ENCODE measurements at places on chromosomes 4 and X. TPM values are rescaled to one million over a fixed set of nuclear protein-coding genes. Genes with fewer than 3 reads are reported as not detected.

DNA sequence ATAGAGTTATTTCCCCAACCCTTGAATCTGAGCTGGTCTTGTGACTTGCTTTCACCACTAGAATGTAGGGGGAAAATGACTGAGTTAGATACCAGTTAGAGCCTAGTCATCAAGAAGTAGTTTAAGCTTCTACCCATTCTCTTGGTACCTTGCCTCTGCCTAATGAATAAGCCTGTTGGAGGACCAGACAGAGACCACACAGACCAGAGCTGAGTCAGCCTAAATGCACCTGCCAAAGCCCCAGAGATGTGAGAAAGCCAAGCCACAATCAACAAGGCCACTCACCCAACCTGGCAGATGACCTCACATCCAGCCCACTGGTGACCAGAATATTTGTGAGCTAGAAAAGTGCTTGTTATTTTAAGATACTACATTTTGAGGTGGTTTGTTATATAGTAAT lies 85.2 kb upstream of the DCLK2 start:
- no peak for DNase-seq

- no peak for DNase-seq
Measured at GRCh38 chr4:80431203-80431965, 95.9 kb downstream of the CFAP299 start.

- peak; percentile 18 for DNase-seq
Measured at GRCh38 chr4:169566021-169566818, 46.2 kb downstream of the NEK1 start.

DNA sequence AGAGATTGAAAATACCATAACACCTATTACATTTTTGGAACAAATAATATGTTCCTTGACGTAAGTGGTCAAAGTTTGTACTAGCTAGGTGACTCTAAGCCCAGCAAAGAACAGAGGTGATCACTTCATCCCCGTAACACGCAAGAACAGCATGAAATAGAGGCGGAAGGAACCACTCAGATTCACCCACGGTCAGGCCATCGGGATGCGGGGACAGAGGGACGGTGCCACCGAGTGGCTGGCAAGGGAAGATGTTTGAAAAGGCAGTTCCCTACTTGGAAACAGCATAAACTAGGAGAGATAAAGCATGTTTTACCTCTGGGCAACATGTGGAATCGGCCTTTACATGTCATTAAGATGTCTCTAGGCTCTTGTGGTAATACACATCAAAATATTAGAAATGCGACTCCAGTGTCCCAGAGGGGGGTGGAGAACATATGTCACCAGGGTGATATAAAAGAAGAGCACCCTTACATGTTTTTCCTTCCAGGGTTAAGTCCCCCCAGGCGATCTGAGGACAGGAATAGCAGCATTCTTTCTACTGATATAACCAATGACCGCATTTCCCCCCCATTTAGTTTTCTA lies 84.0 kb downstream of the PHKA2 start:
- DNase-seq: peak; percentile 28

DNA sequence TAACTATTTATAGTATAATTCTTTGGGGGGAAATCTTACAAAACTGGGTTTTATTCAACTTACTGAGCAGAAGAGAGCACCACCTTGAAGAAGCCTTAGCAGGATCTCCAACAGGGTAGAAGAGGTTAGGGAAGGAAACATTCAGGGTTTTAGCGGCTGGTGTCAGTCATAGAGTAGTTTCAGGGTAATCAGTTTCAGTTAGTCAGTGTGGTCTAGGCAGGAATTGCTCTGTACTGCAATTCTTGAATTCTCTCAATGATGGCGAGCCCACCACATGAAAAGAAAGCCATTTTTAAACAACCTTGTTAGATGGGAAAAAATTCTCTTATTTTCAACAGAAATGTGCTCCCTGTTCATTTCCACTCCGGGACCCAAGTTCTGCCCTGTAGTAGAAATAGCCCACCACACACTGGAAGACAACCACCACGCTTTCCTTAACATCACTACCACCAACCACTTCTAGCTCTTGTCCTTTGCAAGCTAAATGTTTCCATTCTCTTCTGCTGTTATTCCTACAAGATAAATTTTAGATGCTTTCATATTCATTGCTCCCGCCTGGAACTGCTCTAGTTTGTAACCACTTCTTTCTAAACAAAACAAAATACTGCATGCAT lies 25.9 kb downstream of the COL25A1 start:
- DNase-seq: no peak

GRCh38 chrX:1484638-1485019 lies 31.9 kb upstream of the ASMTL start:
- no peak for DNase-seq

GRCh38 chr4:70581980-70582379 lies 10.1 kb upstream of the AMBN start:
- no peak for DNase-seq

- DNase-seq: no peak
Measured at GRCh38 chrX:39891781-39892180, 206.0 kb downstream of the BCOR start.

GRCh38 chrX:1212532-1212931 lies at the start of gene CRLF2:
Gene CRLF2 (minus strand): TSS chrX:1212649. CDS start chrX:1212634, 15 bp downstream.
- no peak for DNase-seq

DNA sequence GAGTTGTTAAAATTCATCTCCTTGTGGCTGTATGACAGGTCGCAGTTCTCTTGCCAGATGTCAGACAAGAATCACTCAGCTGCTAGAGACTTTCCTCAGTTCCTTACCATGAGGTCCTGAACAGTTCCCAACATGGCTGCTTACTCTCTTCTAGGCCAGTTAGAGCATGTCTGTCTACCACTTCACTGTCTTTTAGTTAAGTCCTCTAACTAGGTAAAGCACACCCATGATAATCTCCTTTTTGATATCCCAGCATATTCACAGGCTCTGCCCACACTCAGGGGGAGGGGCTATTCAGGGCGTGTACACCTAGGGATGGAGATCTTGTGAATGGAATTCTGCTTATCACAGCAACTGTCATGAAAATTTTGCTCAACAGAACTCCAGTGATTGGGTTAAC lies 190.1 kb downstream of the ADAMTS3 start:
- DNase-seq: no peak

- DNase-seq: no peak
Measured at GRCh38 chr4:125484912-125485311, 170.2 kb downstream of the FAT4 start.

GRCh38 chrX:40908026-40908425 lies 172.7 kb upstream of the MED14 start:
- no peak for DNase-seq

- DNase-seq: no peak
Measured at GRCh38 chr4:139300431-139301112, 733 bp upstream of the NAA15 start.

DNA sequence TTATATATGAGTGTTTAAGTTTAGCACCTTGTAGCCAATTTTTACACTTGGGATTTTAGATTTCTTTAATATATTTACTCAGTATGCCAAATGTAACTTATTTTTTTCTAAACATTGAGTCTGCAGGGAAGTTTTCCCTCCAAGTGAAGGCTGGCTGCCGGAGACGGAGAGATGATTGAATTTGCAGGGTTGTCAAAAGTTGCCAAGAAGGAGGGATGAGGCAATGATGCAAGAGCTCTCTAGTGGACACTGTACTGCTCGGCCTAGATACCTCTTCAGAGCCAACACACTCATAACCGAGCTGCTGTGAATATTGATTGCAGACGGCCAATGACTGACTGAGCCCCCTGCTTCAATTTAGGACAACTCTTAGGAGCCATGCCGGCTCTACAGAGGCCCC lies 318.6 kb upstream of the CASK start:
- no peak for DNase-seq

DNA sequence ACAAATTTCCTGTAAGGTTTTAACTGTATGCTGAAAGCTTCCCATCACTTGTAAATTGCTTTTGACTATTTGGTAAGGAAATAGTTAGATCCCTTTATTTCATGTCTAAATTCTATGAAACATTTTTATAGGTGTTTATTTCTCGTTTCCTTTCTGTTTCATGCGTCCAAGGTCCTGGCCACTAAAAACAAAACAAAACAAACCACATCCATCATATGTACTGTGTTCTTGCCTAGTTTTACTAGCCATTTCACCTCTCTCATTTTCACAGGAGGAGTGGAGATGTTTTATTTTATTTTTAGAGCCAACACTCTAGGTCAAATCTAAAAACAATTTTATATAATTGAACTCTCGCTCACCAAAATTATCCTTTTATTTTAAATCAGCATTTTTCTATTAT lies 375.2 kb upstream of the CTSO start:
- no peak for DNase-seq

GRCh38 chr4:104393655-104394324 lies 100.9 kb downstream of the CXXC4 start:
- no peak for DNase-seq

GRCh38 chrX:128653524-128654060 lies 601.4 kb upstream of the ACTRT1 start:
- DNase-seq: no peak

- DNase-seq: no peak
Measured at GRCh38 chr4:140874056-140874455, 117.9 kb upstream of the TBC1D9 start.

GRCh38 chrX:112866175-112866574 lies 25.5 kb upstream of the AMOT start:
- no peak for DNase-seq

- DNase-seq: peak; percentile 5
Measured at GRCh38 chrX:26442340-26442739, 226.4 kb downstream of the MAGEB5 start.

GRCh38 chr4:168800926-168801325 lies 209.1 kb downstream of the CBR4 start:
- DNase-seq: no peak

DNA sequence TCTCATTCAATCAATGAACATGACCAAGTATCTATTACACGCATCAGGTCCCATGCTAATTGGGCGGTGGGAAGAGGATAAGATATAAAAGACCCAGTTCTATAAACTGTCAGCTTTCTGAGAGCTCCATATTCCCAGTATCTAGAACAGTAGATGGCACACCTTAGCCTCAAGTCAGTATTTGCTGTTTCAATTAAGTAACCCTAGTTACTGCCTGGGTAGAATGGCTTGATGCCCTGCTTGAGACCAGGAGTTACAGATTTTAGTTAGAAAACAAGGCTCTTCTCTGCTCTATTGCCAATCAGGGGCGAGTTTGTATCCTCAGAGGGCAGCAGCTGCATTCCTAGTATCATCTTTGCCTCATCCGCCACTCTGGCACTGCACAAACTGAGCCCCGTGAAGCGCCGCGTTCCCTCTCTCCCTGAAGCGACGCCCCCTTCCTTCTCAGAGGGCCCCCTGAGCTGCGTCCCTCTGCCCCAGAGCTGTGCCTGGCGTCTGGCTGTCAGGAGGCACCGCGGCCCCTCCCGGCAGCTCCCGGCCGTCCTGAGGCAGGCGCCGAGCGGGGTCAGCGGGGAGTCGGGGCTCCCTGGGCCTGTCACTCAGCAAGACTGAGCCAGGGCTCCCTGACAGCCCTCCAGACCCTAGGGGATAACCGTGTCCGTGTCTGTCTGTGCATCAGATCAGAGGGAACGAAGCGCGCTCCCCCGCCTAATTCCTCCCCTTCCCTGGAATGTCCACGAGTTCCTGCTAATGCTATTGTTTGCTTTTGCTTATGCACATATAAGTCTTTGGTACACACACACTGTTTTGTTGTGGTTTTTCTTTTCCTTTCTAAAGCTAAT lies 212.4 kb upstream of the TTC29 start:
- peak; percentile 51 for DNase-seq

GRCh38 chrX:132821974-132822633 lies 136.3 kb downstream of the HS6ST2 start:
- no peak for DNase-seq

GRCh38 chr4:38190717-38191178 lies 230.6 kb downstream of the PTTG2 start:
- no peak for DNase-seq

- no peak for DNase-seq
Measured at GRCh38 chrX:36986231-36986630, 21.9 kb upstream of the FAM47C start.

- no peak for DNase-seq
Measured at GRCh38 chr4:38957261-38957815, 74.9 kb downstream of the TMEM156 start.

DNA sequence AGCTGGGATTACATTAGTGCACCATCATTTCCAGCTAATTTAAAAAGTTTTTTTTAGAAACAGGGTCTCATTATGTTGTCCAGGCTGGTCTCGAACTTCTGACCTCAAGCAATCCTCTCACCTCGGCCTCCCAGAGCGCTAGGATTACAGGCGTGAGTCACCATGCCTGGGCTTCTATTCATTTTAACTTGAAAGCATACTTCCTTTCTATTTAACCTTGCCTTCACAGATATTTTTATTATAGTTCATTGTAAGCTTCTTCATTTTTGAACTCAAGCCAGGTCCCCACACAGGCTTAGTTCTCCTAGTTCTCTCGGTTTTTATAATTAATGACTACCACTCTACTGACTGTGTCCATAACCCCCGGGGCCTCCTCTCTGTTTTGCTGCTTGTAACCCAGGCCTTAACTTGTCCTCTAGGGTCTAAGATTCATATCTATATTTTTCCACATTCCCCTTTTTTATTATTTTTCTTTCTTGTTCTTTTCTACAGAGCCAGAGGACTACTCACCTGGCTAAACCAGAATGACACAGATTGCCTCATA lies 50.7 kb downstream of the SNX12 start:
- DNase-seq: no peak

DNA sequence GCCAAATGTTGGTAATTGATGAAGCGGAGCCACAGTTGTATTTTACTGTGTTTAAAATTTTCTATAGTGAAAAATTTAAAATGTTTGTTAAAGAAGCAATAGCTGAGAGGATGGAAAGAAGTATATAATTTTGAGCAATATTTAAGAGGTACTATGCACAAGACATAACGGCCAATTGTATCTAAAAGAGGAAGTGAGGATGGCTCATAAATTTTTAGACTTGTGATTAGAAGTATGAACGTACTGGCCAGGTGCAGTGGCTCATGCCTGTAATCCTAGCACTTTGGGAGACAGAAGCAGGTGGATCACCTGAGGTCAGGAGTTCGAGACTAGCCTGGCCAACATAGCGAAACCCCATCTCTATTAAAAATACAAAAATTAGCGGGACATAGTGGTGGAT lies 12.7 kb upstream of the HHIP start:
- DNase-seq: no peak

GRCh38 chr4:107689912-107690587 lies 30.0 kb downstream of the PAPSS1 start:
- no peak for DNase-seq

The RASGEF1B gene
- total RNA-seq: 10.7 TPM

The SORCS2 gene
- total RNA-seq: 1.3 TPM

The DCAF12L2 gene
- total RNA-seq: 1.0 TPM

The NFKB1 gene
- 26.0 TPM for total RNA-seq

The S100P gene
- not detected for total RNA-seq

The IGBP1 gene
- total RNA-seq: 69.1 TPM

The FRMPD4 gene
- 0.03 TPM for total RNA-seq

The GLRA2 gene
- total RNA-seq: not detected

The CD40LG gene
- not detected for total RNA-seq

The CT45A10 gene
- not detected for total RNA-seq

The NAAA gene
- 4.0 TPM for total RNA-seq

The SSX1 gene
- total RNA-seq: not detected

The S100G gene
- not detected for total RNA-seq

The ZNF275 gene
- 14.4 TPM for total RNA-seq

The MAGEE2 gene
- total RNA-seq: not detected

The BMX gene
- 0.74 TPM for total RNA-seq

The SRPK3 gene
- total RNA-seq: 0.18 TPM

The CXCL1 gene
- 1.7 TPM for total RNA-seq

The RASSF6 gene
- total RNA-seq: not detected

The FAM184B gene
- total RNA-seq: 0.08 TPM

The MAB21L2 gene
- not detected for total RNA-seq
